ENCODE measurements at places on chromosomes 6 and 20.

GRCh38 chr6:118283766-118284165 lies 264.3 kb upstream of the PLN start:
- DNase-seq: no peak

DNA sequence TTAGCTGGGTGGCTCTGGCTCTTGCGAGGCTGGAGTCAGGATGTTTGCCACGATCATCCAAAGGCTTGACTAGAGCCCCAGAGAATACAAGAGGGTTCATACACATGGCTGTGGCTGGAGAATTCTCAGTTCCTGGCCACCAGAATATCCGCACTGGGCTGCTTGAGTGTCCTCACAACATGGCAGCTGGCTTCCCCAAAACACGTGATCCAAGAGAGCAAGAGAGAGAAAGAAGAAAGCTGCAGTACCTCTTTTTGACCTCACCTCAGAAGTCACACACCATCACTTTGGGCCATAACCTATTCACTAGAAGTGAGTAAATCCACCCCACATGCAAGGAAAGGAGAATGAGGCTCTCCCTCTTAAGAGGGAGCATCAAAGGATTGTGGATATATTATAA lies 21.5 kb upstream of the BPIFB1 start:
- DNase-seq: no peak

DNA sequence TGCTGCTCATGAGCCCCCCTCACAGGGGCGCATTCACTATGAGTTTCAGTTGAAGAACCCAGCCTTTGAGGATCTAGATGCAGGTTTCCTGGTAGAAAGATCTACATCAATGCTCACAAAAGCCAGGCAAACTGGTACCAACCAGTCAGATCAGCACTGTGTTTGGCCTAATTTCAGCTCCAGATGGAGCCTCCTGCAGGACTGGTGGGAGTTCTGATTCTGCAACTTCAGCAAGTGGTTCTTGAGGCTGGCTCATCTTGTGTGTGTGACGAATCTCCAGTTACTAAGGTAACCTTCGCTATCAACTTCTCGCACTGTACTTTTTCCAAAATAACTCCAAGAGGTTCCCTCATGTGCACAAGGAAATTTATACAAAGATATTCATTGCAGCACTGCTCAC lies 118.8 kb downstream of the ZMYND8 start:
- no peak for DNase-seq

- DNase-seq: no peak
These were observed 82.3 kb upstream of the SHLD1 start for GRCh38 chr20:5667705-5668528.

GRCh38 chr6:22221630-22222029 lies 75.2 kb downstream of the PRL start:
- DNase-seq: no peak

GRCh38 chr20:31859266-31859997 lies 10.9 kb downstream of the DUSP15 start:
- no peak for DNase-seq

- DNase-seq: no peak
These were observed 3.4 kb upstream of the MPC1 start for GRCh38 chr6:166386111-166386510.

DNA sequence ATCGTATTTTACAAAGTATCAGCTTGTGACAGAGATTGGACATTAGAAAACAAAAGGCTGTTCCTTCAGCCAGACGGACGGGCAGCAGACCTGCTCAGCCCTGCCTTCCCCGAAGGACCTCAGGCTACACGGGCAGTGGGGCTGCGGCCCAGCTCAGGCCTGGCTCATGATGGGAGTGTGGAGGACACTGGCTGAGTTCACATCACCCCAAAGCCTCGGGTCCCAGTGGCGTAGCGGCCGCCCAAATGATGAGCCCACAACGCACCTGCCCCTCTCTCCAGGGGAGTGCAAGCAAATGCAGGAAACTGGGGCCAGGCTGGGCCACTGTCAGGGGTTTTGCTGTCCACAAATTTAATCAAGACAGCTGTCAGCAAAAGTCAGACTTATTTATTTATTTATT lies 356.8 kb downstream of the TAF4 start:
- DNase-seq: no peak

- DNase-seq: peak; percentile 63
These were observed 58.9 kb downstream of the ZNF831 start for GRCh38 chr20:59222253-59223181.

DNA sequence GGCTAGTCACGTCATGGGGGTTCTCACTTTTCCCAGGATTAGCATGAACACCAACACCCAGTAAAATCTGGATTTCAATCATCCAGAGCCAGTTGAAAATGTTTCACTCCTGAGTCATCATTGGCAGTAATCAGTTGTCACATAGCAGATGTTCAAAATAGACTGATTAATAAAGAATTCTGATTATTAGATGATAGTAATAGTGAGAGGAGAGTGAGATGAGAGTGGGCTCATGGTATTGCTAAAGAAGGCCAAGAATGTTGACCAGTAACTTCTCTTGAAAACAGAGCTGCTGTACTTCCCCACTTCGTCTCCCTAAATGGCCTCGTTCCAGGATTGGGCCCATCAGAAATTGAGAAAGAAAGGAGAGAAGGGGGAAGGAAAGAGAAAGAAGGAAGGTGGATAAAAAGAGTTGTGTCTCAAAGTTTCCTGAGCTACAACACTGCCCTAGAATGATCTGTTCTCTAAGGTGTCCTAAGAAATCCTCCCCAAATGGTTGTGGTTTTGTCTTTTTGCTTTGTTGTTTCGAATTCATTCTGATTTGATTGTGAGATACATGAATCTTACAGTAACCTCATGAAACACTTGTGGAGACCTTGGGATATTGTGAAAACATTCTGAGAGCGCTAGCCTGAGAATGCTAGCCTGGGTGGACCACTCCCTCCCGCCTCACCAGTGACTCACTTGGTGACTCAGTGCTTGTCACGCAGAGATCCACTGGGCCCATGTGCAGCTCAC lies 502.2 kb upstream of the JARID2 start:
- peak; percentile 32 for DNase-seq

DNA sequence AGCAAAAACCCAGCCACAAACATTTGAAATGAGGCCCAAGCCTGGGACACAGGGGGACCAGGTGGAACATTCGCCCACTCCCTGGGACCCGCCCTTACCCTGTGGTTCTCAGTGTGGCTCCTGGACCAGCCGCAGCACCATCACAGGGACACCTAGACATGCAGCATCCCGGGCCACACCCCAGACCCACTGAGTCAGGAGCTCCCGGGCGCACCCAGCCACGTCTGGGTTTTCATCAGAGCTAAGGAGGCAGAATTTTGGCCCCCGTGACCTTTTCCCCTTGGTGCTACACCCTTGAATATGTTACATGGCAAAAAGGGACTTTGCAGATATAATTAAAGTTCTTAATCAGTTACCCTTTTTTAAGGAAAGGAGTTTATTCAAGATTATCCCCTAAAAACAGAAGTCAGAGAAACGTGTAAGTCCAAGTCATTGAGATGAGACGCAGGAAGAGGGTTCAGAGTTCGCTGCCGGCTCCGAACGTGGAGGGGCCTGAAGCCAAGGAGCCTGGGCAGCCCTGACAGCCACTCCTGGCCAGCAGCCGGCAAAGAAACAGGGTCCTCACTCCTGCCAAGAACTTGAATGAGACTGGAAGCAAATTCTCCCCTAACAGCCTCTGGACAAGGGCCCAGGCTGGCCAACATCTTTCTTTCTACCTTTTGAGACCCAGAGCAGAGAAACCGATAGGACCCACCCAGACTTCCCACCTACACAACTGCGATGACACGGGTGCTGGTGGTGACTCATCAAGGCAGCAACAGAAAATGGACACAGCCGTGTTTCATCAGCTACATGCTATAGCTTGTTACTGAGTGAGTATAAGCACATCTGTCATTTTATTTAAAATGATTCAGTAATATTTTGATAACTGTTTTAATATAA lies 25.3 kb downstream of the BFSP1 start:
- DNase-seq: no peak

GRCh38 chr20:26276554-26277210 lies 580.0 kb upstream of the ZNF337 start:
- DNase-seq: no peak

GRCh38 chr6:161091972-161092701 lies 100.6 kb downstream of the MAP3K4 start:
- no peak for DNase-seq
